Left lung (tissue), 14 donors: ENCODE measurements at places on chromosomes 16 and 17. TPM values are rescaled to one million over a fixed set of nuclear protein-coding genes. Genes with fewer than 3 reads are reported as not detected.

C1QL1 gene
- polyA plus RNA-seq = 1.6 TPM

SPEM1 gene
- not detected for polyA plus RNA-seq

CFAP97D1 gene
- polyA plus RNA-seq = not detected

TLCD2 gene
- 9.5 TPM for polyA plus RNA-seq

PIK3R6 gene
- 2.1 TPM for polyA plus RNA-seq

MTSS2 gene
- polyA plus RNA-seq = 106 TPM

CYTH1 gene
- polyA plus RNA-seq = 40.3 TPM

NLRC5 gene
- polyA plus RNA-seq = 9.8 TPM

KRTAP17-1 gene
- polyA plus RNA-seq = not detected

OTOP2 gene
- not detected for polyA plus RNA-seq

MINK1 gene
- 53.5 TPM for polyA plus RNA-seq

RAMP2 gene
- polyA plus RNA-seq = 180 TPM

CSH2 gene
- polyA plus RNA-seq = not detected

CLEC3A gene
- polyA plus RNA-seq = 0.14 TPM

CBFB gene
- polyA plus RNA-seq = 59.3 TPM

KRT25 gene
- not detected for polyA plus RNA-seq

TNFRSF13B gene
- polyA plus RNA-seq = not detected

CPHXL2 gene
- 0.52 TPM for polyA plus RNA-seq

PAM16 gene
- polyA plus RNA-seq = 32.5 TPM
